ENCODE measurements at places on chromosomes 3 and 15. TPM values are rescaled to one million over a fixed set of nuclear protein-coding genes. Genes with fewer than 3 reads are reported as not detected.
A peak's percentile ranks its signal among the peaks of the same experiment; 100 is the strongest.

The WDR5B gene
- 0.85 TPM for polyA plus RNA-seq

The RTP1 gene
- polyA plus RNA-seq: not detected

GRCh38 chr15:90957031-90957790 lies 2.5 kb downstream of the RCCD1 start:
- no peak overlapping the region for H3K27ac ChIP-seq
- H3K36me3 ChIP-seq: peaks cover 37% of the 10 kb centered on the region
- peaks cover 17% of the 10 kb centered on the region for H3K4me1 ChIP-seq
- H3K27me3 ChIP-seq: no peaks in the 10 kb centered on the region

DNA sequence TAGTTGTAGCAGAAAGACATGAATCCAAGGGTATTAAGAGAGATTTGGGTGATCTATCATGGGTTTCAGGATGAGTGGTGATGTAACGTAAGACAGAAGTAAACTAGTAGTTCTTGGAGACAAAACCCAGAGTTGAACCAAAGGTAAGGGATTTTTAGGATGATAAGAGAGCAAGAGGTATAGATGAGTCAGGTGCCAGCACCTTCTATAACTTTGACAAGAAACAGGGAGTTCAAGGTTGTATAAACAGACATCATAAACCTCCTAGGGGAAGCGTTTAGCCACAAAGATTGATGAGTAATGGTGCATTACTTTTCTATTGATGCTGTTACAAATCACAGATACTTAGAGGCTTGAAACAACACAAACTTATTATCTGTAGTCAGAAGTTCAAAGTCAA lies 447.3 kb upstream of the ARHGEF26 start:
- H3K36me3 ChIP-seq: no peaks in the 10 kb centered on the region
- no peak overlapping the region for H3K27ac ChIP-seq
- H3K4me1 ChIP-seq: peaks cover 4% of the 10 kb centered on the region
- H3K27me3 ChIP-seq: no peaks in the 10 kb centered on the region
- DNase-seq: no peak

- peaks cover 2% of the 10 kb centered on the region for H3K27me3 ChIP-seq
- H3K27ac ChIP-seq: no peak overlapping the region
- no peak overlapping the region for H3K4me3 ChIP-seq
- no peaks in the 10 kb centered on the region for H3K36me3 ChIP-seq
Measured at GRCh38 chr15:70234256-70234905, 136.7 kb upstream of the TLE3 start.

DNA sequence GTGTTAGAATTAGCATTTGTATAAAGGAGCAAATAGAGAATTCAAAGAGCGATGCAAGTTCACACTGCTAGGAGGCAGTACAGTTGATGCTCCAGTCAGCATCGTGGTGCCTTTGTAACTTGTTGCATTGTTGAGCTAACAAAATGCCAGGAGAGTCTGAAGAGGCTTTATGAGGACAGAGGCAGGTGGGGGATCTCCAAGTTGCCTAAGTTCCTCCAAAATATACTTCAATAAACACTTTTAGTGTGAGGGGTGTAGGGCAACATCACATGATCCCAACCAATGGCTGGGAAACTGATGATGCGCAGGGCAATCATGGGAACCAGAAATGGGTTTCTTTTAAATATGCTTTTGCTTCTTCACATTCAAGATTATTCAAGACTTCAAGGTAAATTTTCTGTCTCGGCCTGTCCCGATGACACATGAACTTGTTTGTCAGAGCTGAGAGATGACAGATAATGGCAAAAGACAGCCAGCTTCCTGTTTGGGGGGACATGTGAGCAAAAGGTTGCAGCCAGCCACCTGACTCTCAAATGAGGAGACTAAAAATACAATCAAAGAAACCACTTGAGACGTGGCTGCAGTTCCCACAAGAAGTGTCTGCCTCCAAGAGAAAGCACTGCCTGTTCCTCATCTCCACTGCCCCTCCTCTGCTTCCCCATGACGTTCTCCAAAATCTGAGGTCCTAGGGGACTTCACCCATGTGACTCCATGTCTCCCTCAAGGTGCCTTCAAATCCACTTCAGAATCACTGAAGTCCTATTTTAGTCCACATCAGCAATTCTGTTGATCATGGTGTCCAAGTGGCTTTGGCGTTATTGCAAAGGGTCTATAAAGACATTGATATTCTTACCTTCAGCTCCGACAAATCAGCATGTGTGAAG lies 39.3 kb downstream of the KLHL6 start:
- H3K27me3 ChIP-seq: no peaks in the 10 kb centered on the region
- H3K27ac ChIP-seq: peak overlapping the region; percentile 21
- H3K36me3 ChIP-seq: peaks cover 42% of the 10 kb centered on the region
- H3K4me1 ChIP-seq: peaks cover 13% of the 10 kb centered on the region
- DNase-seq: peak; percentile 54
